ENCODE measurements at places on chromosomes 1 and 21.

DNA sequence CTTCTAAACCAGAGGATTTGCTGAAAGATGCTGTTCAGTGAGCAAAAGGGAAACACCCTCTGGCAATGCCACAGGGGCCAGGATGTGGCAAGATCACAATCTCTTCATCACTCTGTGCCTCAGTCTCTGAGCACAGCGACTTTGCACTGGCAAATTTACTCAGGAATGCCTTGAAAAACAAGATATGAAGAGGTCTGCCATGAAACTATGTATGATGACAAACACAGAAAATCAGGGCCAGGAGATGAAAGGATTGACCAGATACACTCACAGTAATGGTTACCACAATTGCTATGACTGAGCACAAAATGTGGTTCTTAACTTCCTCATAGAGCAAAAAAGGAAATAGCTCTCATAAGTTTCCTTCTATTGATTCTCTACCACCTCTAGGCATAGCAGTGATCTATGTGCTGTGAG lies 5.8 kb downstream of the TTC13 start:
- peak; percentile 27 for DNase-seq

- DNase-seq = no peak
Observed at GRCh38 chr1:160353223-160353622, 10.0 kb downstream of the NCSTN start.

GRCh38 chr1:70617728-70618127 lies 206.7 kb downstream of the CTH start:
- no peak for DNase-seq

DNA sequence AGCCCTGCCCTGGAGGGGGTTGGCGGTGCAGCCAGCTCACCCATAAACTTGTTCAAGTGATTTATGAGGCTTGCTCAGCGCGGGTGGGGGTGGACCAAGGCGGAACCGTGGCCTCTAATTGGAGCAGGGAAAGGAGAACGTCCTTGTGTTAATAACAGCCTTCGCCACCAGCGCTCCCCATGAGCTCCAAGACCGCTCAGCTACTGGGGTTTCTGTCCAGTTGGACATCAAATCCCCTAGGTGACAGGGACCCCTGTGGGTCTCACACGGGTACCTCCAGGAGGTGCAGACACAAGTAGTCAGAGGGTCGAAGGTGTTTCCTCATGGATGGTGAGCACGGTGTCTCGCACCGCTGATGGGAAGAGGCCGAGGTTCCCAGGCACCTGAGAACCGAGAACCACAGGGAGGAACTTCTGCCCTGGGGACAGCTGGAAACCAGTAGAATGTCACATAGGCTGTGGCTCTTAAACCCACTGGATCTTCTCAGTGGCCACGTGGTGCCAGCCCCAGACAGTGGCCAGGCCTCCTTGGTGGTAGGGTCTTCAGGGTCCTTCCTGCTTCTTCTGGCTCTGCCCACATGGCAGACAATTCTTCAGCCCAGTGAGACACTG lies 3.7 kb upstream of the ACTRT2 start:
- DNase-seq = no peak

GRCh38 chr1:109806733-109807400 lies 43.1 kb upstream of the EPS8L3 start:
- no peak for DNase-seq

DNA sequence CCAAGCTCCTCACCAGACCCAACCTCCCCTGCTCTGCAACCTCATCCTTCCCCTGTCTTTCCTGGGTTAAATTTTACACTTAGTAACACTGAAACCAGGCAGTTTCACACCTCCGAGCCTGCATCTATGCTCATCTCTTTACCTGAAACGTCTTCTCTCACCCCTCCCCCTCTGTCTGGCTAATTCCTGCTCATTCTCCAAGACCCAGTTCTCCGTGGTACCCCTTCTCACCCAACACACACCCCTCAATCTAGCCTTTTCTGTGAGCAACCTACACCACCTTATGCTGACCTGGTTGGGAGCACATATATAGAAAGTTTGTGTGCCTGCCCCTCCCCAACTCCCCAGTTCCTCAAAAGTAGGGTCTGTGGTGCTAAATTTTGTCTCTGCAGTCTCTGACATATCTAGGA lies 3.7 kb upstream of the KIAA1614 start:
- no peak for DNase-seq

DNA sequence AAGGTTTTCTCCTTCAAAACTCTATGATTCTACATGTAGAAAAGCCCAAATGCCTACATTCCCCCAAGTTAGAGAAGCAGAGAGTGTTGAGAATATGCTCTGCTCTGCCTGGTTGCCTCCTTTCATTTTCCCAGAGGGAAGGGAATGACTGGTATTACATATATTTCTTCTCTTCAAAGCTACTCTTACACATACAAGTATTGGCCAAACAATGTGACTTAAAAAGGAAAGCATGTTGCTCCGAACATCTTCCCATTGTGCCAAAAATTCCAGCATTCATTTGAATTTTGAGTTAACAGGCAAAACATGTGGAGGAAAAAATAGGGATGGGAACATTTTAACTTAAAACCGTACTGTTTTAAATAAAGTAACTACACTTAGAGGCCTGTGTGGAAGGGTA lies 125.2 kb downstream of the COQ8A start:
- no peak for DNase-seq

- no peak for DNase-seq
Observed at GRCh38 chr1:65258106-65258505, 51.2 kb upstream of the DNAJC6 start.

- no peak for DNase-seq
Observed at GRCh38 chr1:21539933-21540332, 30.7 kb downstream of the ALPL start.

DNA sequence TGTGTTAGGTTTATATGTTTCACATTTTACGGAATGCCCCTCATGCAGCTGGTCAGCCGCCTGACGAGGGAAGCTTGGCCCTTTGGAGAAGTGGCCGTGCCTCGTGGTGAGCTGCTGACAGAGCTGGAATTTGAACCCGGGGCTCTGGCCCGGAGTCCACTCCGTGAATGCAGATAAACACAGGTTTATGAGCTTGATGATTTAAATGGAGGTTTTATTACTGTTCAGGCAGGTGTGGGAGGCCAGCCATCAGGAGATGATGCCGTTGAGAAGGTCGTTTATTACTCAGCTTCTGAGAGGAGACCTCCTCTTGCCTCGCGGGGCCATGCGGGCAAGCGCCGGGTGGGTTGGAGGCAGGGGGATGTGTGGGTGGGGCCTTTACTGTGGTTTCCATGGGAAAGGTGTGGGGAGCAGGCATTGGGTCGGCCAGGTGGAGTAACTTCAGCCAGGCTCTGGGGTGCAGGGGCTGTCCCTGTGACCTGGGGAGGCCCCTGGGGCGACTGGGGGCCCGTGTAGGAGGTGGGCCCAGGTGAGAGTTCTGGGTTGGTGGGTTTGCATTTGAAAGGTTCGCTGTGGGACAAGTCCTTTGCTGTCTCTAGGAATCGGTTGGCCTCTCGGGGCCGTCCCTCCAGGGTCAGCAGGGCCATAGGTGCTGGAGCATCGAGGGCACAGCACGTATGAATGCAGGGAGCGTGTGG lies 22.0 kb downstream of the PRKCZ start:
- no peak for DNase-seq

DNA sequence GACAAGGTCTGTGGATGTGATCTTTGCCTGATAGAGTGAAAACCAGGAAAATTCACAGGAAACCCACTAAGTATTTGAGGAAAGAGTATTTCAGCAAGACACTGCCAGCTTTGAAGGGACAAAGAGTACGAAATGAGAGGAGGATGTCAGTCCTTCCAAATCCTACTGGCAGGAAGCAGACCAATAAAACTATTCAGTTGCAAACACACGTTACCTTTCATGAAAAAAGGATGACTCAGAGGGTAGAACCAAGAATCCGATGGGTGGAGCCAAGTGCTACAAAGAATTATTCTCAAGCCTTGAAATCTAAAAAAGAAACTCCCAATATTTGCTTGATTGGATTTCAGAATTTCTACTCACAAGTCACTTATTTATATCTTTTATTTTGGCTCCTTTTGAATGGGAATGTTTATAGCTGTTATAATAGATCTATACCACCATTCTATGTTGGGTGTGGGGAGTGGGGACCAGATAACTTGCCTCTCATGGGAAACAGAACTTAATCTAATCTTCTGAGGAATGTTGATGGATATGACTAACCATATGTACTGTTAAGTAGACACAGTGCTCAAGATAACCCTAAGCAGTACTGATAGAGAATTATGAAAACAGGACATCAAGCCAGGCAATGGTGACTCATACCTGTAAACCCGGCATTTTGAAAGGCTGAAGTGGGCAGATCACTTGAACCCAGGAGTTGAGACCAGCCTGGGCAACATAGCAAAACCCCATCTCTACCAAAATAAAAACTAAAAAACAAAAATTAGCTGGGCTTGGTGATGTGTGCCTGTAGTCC lies 19.3 kb upstream of the HEATR1 start:
- DNase-seq = no peak
